ENCODE measurements at places on chromosomes 5 and 9. TPM values are rescaled to one million over a fixed set of nuclear protein-coding genes. Genes with fewer than 3 reads are reported as not detected.

GRCh38 chr9:77010527-77010926 lies 8.9 kb upstream of the FOXB2 start:
- no peak for DNase-seq

DNA sequence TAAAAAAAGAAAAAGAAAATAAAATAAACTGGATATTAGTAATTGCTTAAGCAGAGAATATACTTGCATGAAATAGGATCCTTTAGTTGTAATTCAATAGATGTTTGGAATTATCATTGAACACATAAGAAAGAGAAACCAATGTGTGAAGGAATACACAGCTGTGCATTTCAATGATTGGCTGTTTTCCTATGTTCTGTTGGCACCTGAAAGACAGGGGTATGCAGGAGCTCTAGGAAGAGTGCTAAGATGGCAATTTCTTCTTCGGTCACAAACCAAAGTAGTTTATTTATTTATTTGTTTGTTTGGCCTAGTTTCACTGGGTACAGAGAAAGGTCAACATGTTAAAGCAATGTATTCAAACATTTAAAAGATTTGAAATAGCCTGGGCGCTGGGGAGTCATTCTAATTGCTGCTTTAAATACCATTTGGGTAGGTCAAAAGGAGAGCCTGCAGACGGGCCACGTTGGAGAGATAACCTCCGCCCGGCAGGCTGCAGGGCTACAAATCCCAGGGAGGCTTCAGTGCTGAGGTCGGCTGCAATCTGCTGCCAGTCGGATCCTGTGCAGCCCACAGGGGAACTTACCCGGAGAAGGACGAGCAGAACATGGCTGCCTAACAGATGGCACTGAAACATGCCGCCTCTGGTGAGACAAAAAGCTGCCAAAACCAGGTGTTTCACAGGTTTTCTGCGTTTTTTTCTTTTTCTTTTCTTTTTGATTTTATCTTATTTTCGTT lies 154.2 kb upstream of the TYRP1 start:
- DNase-seq, result no peak

- DNase-seq, result no peak
Observed at GRCh38 chr9:82726424-82727276, 336.3 kb downstream of the RASEF start.

GNG10 gene
- 29.4 TPM for total RNA-seq

DNA sequence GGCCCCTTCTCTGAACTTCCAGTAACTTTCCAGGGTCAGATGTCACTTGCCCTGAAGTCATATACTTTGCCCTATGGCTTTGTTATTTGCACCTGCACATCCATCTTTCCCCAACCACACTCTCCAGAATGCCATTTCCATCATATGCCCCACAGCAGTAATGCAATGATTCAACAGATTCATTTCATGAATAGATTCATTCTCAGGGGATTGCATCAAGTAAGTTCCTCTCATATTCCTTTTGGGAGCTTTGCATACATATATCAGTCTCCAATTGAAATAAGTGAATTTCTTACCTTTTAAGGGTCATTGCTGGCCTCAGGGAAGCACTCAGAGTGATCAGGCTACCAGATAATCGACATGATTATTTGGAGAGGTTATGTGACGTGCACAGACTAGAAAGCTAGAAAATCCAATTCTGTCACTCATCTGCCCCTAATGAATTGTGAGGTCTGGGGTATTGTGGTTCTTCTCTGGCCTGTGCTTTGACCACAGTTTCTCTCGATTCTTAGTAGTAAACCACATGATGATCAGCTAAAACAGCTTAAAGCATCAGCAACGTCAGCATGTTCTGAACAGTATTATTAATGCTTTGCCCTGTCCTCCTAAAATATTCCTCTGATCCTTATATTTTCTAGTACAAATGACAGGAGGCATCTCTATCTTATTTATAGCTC lies 179.9 kb downstream of the ATPSCKMT start:
- DNase-seq, result no peak

- no peak for DNase-seq
Observed at GRCh38 chr5:143229426-143229895, 174.0 kb downstream of the NR3C1 start.

GRCh38 chr9:131656356-131657036 lies 83.4 kb downstream of the RAPGEF1 start:
- no peak for DNase-seq

BHMT gene
- total RNA-seq, result not detected
